ENCODE measurements at places on chromosomes 5 and 9. TPM values are rescaled to one million over a fixed set of nuclear protein-coding genes. Genes with fewer than 3 reads are reported as not detected.

The UNC13B gene
- total RNA-seq, result 15.8 TPM

- DNase-seq, result no peak
Observed at GRCh38 chr5:86546582-86546981, 71.2 kb upstream of the COX7C start.

The LMX1B gene
- not detected for total RNA-seq

DNA sequence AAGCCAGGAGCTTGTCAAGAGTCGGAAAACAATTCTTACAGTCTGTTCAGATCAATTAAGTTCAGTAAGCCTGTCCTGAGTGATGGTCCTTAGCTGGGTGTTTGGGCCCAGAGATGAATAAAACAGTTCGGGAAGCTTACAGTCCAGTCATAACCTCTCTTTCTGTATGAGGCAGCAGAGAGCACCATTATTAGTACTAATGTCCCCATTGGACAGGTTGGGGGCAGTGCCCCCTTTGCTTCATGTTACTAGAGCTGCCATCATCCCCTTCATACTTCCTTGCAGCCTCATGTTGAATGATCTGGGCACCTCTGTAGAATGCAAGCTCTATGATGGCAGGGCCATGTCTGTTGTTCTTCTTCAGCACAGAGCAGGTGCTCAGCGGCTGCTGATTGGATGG, 9.8 kb downstream of the DOCK2 start:
- DNase-seq, result no peak

The FLT4 gene
- total RNA-seq, result 6.4 TPM

DNA sequence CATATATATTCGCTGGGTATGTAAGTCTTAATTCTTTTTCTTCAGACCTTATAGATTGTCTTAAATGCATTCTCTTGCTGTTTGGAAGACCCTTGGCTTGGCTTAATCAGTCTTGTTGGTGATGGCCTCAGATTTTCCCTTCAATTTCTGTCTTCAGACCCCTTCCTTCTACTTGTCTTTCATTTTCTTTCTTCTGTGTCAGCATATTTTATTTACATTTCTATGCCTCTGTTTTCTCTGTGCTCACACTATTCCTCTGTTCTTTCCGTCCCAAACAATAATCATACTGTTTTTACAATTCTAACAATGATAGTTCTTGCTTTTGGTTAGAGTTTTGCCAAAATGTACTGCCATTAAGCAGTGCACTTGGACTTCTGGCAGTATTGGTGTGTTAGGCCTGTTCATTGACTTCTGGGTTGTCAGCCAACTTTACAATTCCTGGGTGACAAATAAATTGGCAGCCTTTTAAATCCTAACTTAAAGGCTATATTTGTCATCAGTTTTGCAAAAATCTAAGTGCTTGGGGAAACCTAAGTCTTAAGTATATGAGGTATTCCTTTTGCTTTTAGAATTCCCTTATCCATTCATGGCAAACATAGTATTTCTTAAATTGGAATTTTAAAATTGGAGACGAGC, 8.0 kb downstream of the SRFBP1 start:
- DNase-seq, result no peak

- no peak for DNase-seq
Observed at GRCh38 chr9:16553869-16554540, 316.5 kb downstream of the BNC2 start.

DNA sequence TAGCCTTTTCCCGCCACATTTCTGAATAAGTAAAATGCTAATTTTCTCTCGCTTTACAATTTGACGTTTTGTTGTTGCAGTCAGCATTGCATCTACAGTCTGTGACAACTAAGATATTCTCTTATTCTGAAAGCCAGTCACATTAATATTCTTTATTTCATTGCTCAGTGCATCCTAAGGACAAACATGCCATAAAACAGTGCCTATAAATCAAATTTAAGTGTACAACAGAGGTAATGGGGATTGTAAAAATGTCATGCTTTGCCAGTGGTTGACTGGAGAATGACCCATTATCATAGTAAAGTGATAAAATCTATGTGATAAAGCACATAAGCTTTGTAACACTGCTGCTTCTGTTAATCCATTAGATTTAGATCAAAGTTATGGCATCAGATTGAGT, 1850.0 kb upstream of the ACO1 start:
- DNase-seq, result no peak

DNA sequence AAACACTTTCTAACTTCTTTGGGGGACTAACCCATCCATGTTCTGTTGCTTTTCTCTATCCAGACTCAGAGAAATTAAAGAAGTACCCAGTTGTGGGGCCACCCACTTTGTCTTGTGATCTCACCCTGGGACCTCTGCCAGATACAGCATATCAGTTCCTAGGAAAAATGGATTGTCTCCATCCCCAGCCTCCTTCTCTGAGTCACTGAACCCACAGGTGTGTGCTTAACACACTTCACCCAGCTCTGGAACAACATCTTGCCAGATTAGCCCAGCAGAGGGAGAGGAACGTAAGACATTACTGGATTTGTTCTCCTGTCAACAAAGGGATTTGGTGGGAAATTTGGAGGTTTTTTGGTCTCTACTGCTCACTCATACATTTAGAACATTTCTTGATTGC, 19.2 kb downstream of the FAM240B start:
- DNase-seq, result no peak

The RPP25L gene
- total RNA-seq, result 49.5 TPM

DNA sequence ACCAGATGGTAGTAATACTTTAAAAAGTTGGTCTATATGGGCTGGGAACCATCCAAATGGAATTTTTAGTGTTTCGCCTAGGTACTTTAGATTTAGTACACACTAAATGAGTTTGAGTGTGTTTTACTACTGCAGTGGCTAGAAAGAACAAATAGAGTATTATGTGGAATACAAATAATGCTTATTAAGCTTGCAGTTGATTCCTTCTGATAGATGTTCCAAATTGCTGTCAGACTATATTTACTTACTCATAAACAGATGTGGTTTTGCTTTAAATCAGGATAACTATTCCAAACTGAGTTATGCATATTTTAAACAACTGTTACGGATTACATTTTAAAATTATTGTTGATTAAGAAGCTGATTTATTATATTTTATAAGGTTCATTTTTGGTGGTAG, 103.3 kb downstream of the ZSWIM6 start:
- no peak for DNase-seq

All from stomach (tissue), 19 donors.